ENCODE measurements at places on chromosomes 6 and 20.

- no peak for DNase-seq
These were observed 53.3 kb downstream of the SLC22A23 start for GRCh38 chr6:3403238-3404173.

DNA sequence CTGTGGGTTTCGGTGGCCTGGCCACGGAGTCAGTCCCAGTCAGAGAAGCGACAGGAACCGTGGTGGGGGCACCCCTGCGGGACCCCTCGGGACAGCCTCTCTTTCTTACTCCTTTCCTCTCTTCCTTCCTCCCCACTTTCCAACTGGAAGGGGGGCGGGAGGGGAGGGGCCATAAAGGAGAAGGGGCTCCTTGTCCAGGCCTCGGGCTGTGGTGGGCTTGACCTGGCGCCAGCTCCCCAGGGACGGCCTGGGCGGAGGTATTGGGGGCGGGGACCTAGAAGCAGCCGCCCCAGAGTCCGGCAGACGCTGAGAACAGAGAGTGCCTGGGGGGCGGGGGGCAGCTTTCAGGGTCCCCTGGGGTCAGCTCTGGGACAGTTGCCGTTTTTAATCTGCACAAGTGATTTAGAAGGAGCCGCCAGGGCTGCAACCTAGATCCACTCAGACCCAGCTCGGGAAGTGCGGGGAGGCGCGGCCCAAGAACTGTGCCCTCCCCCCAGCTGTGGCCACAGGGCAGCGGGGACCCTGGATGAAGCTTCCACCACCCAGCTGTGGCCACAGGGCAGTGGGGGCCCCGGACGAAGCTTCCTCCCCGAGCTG lies 6.4 kb upstream of the ABHD16B start:
- no peak for DNase-seq

DNA sequence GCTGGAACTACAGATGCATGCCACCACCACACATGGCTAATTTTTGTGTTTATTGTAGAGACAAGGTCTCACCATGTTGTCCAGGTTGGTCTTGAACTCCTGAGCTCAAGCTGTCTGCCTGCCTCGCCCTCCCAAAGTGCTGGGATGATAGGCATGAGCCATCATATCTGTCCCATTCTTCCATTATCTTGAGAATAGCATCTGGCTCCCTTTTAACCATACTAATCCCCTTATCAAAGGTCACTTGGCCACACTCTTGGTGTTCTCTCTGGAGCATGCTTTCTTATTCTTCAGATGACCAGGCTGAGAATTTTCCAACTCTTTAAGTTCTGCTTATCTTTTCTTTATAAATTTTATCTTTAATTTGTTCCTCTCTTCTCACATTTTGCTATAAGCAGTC lies 15.9 kb upstream of the TRERF1 start:
- no peak for DNase-seq

- no peak for DNase-seq
These were observed 38.6 kb upstream of the VGLL2 start for GRCh38 chr6:117226778-117227177.

DNA sequence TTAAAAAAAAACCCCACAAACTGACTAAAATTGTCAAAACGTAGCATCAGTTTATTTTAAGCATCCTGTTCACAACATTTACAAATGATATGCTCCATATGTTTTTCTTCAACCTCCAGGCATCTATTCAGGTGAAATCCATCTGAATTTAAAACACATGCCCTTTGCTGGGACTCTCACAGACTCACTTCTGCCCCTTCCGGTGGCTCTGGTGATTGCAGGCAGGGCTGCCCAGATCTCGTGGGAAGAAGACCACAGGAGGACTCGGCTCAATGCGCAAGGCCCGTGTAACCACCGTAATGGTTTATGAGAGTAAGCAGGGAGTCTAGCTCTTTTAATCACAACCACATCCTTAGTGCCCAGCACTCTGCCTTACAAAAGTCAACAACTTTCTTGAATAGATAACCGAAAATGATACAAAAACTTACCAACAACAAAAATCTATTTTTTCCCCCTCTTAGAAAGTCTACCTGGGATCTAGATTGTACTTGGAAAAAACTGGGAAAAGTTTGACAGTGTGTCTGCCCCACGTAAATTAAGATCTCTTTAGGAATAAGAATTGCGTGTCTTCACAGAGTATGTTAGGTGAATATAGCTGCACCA lies 139.1 kb downstream of the KIF16B start:
- no peak for DNase-seq

DNA sequence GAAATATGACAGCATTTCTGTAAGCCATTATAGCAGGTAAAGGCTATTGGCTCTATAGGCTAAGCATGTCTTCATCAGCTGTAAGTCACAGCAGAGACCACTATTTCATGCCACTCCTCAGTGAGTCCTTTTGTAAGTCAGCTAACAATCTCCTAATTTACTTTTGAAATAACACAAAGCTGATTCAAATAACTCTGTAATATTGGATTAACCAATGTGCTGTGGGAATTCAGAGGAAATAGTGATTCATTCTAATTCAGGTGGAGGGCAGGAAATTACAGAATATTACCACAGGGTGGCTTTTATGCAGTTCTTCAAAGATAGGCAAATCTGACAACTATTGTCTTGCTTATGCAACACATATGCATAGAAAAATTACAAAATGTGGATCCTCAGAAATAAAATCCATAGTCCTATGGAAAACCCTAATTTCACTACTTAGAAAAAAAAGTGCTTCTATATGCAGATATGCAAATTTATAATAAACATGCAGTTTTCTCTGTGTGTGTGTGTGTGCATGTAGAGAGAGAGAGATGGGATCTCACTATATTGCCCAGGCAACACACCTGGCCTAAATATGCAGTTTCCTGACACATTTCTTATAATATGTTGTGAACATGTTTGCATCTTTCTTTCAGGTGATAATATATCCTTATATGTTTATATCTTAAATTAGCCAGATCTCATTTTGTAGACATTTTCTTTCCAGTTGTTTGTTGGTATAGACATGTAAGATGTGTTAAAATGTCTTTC lies 4.8 kb upstream of the SMIM28 start:
- no peak for DNase-seq

- no peak for DNase-seq
These were observed 774.5 kb downstream of the EYS start for GRCh38 chr6:64932486-64932885.

- no peak for DNase-seq
These were observed 188.8 kb downstream of the DLL1 start for GRCh38 chr6:170102038-170102437.

DNA sequence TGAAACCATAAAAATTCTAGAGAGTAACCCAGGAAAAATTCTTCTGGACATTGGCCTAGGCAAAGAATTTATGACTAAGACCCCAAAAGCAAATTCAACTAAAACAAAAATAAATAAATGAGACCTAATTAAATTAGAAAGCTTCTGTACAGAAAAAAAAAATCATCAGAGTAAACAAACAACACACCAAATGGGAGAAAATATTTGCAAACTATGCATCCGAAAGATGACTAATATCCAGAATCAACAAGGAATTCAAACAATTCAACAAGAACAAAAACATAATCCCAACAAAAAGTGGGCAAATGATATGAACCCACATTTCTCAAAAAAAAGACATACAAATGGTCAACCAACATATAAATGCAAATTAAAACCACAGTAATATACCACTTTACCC lies 242.6 kb upstream of the CDYL start:
- no peak for DNase-seq

GRCh38 chr6:11404838-11405237 lies 132.7 kb upstream of the TMEM170B start:
- no peak for DNase-seq

- DNase-seq: no peak
These were observed 105.0 kb downstream of the PREX1 start for GRCh38 chr20:48722737-48723191.

- DNase-seq: peak; percentile 65
These were observed 2.7 kb downstream of the C20orf204 start for GRCh38 chr20:64038565-64039292.

- DNase-seq: no peak
These were observed 140.3 kb downstream of the BCAS1 start for GRCh38 chr20:53929974-53930650.

DNA sequence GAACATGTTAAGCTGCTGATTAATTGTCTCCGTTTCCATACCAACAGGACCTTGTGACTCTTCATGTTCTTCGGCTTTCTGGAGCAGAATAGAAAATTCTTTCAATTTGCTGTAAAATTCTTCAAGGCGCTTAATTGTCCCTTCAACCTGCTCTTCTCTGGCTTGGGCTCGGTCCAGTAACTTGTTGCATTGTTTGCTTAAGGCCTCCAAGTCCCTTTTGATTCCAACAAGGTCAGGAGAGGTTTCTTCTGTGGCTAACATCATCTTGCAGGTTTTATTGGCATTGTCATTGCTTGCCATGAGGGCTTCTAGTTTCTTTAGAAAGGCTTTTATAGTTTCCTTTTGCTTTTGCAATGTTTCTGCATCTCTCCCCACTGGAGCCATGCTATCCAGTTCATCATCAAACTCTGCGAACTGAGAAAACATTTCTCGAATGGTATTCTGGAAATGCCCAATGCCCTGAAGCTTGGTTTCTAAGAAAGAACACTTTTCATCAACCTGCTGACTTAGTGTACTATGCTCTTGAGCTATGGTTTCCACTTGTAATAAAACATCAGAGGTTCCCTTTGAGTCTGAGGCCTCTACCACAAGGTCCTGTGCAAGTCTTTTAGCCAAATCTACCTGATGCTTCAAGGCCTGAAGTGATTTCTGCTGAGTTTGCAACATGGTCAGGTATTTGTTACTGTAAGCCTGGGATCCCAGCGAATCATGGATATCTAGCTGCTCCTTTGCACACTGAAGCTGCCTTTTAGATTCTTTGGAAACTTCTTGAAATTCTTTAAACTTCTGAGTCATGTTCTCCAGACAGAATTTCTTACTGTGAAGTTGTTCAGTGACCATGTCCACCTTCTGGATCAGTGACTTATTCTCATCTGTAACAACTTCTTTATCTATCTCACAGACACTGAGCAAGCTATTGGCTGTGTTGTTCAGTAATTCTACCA lies 90.2 kb downstream of the DST start:
- no peak for DNase-seq

- DNase-seq: no peak
These were observed 31.4 kb downstream of the BCAS1 start for GRCh38 chr20:54038961-54039360.

- no peak for DNase-seq
These were observed 989.7 kb upstream of the FLRT3 start for GRCh38 chr20:15327123-15327522.

DNA sequence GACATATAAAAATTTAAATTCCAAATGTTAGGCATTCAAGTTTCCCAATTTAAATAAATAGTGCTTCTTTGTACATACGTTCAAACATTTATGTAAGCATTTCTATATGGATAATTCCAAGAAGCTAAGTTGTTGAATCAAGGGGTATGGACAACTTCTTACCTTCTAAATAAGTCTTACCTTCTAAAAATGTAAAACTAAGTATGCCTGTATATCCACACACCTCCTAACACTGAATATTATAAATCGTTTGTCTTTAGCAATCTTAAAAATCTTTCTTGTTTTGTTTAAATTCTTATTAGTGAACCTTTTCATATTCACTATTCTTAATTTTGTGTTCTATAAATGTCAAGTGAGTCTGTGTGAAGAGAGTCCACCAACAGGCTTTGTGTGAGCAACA lies 2.5 kb upstream of the ZSCAN16 start:
- no peak for DNase-seq

DNA sequence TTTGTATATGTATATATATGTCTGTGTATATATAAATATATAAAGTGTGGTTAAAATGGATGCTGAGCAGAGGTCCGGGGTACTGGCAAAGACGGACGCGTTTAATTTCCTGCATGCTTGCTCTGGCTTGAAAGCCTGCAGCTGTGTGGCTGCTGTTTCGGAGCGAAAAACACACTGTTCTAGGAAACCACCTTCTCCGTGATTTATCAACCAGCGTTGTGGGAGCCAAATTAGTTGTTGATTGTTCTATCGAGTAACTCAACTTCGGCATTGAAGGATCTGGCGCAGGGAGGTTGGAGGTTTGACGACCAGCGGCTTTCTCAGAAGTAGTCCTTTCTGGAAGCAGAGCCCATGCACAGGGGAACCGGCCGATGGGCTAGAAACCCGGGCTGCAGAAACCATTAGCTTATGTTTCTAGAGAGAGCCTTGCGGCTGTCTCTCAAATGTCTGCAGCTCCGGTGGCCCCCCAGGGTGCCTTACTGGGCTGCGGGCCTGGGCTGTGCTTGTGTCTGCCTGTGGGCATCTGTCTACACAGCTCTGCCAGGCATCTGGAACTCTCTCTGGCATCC lies 81.8 kb downstream of the EDN3 start:
- DNase-seq: no peak

- DNase-seq: no peak
These were observed 206.3 kb downstream of the EPHA7 start for GRCh38 chr6:93213028-93213427.
